ENCODE measurements at places on chromosomes 5 and 9.

- DNase-seq, result no peak
Observed at GRCh38 chr5:153784277-153784676, 254.4 kb downstream of the FAM114A2 start.

DNA sequence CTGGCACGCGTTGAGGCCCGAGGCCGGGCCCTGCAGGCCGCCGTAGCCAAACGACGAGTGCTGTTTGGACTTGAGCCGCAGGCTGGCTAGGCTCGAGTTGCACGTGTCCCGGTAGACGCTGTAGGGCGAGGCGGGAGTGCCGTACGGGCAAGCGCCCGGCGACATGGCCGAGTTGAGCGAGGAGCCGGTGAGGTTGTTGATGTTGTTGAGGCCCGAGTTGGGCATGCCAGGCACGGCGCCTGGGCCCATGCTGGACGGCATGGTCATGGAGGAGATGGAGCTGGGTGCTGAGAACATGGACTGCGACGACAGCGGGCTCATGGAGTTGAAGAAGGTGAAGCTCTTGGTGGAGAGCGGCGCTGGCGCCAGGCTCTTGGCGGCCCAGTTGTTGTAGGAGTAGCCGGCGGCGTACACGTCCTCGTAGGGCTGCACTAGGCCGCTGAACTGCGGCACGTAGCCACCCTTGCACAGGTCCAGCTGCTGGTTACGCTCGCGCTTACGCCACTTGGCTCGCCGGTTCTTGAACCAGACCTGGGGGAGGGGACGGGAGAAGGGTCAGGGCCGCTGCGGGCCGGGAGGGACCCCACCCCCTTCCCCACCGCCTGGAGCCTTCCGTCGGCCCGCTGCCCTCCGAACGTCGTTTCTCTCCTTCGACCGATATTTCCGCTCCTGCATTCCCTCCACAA, 5.1 kb downstream of the PITX1 start:
- peak; percentile 85 for DNase-seq

DNA sequence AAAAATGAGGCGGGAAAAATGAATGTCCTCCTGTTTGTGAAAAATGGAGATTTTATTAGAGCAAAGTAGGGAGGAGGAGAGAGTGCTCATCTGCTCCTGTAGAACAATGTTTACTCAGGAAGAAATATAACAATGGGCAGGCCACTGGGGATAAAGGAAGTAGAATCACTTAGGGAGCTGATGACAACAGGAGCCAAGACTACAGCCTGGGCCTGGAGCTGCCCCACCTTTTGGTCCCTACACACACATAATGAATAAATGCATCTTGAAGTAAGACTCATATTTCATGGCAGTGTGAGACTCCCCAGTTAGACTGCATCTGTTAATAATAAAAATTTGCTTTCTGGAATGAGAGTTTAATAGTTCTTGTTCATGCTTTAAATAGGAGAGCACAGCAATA, 1939.8 kb downstream of the EFNA5 start:
- DNase-seq, result no peak

DNA sequence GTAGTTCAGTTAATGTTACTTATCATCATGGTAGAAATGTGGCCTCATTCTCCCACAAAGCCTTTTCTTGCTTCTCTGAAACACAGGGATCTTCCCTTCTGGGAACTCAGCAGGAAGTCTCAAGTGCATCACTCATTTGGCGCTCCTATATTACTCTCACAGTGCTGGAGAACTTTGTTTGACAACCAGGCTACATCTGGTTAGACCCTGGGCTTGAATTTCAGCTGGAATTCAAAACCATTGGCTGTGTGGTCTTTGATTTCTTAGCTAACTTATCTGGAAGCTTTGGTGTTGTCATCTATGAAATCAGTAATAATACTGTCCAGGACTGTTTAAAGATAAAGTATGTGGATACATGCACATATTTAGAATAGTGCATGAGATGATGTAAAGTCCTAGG, 1777.1 kb downstream of the MAT2B start:
- no peak for DNase-seq

DNA sequence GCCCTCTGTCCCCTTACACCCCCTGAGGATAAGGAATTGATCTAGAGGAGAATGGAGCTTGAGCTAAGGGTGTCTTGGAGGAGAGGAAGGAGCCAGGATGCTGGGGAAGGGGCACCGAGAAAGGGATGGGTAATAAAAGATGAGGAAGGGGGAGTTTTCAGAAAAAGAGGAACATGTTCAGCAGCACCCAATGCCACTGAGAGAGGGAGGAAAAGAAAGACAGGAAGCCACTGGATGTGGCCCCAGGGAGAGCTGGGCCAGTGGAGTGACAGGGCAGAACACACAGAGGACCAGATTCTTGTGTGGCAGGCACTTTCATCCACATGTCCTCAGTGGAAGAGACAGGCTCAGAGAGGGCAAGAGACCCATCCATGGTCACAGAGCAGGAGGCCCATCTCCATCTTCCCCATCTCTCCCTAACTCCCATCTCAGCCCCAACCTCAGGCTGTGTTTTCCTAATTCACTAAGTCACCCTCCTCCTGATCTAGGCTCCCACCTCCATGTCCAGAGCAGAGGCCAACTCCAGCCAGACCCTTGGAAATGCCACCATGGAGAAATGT, 7.2 kb downstream of the PFN3 start:
- DNase-seq, result no peak

GRCh38 chr9:113948891-113949570, 72.9 kb downstream of the ZNF618 start:
- no peak for DNase-seq

GRCh38 chr9:20447291-20447690, 175.0 kb downstream of the MLLT3 start:
- no peak for DNase-seq

DNA sequence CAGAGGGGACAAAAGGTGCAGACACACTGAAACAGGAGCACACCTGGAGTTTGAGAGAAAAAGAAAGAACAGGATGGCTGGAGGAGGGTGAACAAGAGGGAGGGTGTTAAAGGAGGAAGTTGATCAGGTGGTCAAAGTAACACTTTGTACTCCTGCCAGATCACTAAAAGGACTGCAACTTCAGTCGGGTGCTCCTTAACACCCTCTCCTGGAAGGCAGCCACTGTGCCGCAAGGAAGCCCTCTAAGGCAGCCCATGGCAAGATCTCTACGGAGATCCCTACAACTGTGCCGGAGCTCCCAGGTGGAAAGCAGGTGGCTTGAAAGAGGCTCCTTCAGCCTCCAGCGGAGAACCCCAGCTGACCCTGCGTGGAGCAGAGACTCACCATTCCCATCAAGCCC, 124.4 kb upstream of the MSX2 start:
- DNase-seq, result no peak

- DNase-seq, result no peak
Observed at GRCh38 chr9:121773286-121773953, 122.0 kb downstream of the DAB2IP start.

DNA sequence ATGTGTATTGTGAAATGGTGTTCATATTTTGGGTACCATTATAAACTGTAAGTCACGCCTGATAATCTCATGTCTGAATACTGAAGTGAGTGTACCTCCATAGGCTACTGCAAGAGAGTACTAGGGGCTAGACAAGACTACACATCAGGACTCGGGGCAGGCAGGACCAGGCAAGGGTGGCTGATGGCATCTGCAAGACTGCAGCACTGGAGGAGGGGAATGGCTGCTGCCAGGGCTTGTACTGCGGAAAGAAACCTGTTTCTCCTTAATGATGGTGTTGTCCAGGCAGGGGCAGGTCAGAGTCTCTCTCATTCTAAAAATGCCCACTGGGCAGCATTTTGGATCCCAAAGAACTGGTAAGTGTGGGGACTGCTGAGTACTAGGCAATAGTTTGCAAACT, 172.5 kb downstream of the RAB3C start:
- DNase-seq, result no peak

DNA sequence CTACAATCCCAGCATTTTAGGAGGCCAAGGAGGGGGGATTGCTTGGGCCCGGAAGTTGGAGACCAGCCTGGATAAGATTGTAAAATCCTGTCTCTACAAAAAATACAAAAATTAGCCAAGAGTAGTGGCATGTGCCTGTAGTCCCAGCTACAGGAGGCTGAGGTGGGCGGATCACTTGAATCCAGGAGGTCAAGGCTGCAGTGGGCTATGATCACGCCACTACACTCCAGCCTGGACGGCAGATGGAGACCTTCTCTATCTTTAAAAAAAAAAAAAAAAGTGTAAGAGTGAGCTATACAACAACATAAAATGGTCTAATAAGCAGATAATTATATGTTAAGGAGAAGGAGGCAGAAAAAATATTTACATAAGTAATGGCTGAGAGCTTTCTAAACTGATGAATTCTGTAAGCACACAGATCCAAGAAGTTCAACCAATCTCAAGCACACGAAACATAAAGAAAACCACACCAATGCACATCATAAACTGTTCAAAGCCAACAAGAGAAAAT, 23.0 kb downstream of the CDC14B start:
- DNase-seq, result no peak

DNA sequence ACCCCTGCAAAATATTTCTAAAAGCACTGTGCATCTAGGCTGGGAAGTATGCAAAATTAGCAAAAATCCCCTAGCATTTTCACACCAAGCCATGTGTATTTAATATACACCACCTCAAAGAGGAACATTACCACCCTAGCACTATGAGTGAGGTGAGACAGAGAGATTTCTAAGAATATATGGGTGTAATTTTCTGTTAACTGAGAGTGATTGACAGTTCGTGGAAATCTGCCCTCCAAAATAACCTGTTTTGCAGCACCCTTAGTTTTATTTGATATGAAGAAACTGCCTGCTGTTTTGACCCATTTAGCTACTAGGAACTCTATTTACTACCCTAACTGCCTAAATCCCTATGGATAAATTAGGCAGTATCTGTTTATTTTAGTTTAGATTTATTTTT, 64.2 kb upstream of the CDKN2B start:
- no peak for DNase-seq

DNA sequence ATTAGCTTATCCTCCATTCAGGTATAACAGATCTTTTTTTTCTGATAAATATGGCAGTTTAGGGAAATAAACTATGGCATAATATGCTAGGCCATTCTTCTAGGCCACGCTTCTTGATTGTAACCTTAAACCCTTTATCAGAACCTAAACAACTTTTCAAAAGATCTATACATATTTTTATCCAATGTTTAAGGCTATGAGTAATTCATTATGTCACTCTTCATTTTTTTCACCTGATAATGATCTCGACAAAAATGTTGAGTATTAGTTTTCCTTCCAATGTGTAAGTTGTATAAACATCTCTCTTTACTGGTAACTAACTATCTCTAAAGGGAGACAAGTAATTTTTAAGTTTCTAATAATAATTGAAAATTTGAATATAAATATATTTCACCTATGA, 2.4 kb upstream of the PCDHB4 start:
- DNase-seq, result no peak

GRCh38 chr5:128596071-128596470, 58.0 kb upstream of the FBN2 start:
- peak; percentile 75 for DNase-seq

GRCh38 chr5:162384225-162384624, 316.7 kb downstream of the GABRG2 start:
- no peak for DNase-seq

DNA sequence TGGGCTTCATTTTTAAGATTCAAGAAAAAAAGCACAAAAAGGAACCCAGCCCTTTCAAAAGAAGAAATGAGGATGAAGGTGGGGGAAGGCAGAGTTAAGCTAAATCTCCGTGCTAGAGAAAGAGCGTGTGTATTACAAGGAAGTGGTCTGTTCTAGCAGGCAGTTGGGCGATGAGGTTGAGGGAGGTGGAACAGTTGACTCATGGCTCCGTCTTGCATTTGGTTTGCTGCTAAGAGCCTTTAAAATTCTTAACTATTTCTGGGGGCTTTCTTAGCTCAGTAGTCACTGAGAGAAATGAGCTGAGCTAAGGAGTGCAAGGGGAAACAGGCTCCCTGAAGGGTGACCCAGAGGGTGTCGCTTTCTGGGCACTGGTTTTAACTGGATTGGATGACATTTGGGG, 117.4 kb downstream of the GCNT1 start:
- DNase-seq, result no peak

GRCh38 chr9:84990416-84990815, 320.9 kb downstream of the NTRK2 start:
- DNase-seq, result no peak

DNA sequence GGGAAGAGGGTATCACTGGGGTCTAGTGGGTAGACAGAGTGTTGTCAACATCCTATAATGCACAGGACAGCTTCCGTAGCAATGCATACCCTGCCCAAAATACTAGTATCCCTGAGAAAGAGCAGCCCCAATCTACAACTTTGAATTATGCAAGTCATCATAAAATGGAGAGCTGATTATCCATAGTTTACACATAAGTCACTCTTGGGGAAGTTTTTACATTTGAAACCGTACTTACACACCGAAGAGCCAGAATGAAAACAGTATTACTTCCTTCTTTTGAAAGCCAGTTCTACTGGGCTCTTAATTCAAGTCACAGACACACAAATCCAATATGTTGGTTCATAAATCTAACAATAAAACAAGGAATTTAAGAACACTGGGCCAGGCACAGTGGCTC, 21.6 kb downstream of the RNF145 start:
- no peak for DNase-seq

GRCh38 chr9:96344458-96345180, 38.9 kb downstream of the SLC35D2 start:
- DNase-seq, result peak; percentile 75

DNA sequence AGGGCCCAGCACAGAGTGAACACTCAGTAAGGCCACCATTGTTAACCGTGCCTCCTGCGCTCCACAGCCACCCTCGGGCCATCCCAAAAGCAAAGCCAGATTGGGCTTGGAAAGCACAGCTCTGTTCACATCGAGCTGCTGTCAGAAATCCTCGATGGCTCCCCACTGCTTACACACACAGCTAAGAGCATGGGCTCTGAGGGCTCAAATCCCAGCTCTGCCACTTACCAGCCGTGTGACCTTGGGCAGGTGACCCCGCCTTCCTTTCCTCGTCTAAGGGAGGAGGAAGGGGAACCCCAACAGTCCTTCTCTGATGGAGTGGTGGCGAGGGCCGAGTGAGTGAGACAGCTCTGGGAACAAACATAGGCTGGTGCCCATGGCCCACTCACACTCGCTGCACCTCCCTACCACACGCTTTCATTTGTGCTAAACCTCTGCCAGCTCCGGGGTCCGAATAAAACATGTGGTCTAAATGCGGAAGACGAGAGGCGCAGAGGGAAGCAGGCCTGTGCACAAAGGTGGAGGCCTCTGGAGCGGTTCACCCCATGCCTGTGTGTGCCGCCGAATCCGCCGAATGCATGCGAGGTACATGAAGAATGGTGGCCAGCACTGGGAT, 139.3 kb downstream of the PAX5 start:
- DNase-seq, result no peak

DNA sequence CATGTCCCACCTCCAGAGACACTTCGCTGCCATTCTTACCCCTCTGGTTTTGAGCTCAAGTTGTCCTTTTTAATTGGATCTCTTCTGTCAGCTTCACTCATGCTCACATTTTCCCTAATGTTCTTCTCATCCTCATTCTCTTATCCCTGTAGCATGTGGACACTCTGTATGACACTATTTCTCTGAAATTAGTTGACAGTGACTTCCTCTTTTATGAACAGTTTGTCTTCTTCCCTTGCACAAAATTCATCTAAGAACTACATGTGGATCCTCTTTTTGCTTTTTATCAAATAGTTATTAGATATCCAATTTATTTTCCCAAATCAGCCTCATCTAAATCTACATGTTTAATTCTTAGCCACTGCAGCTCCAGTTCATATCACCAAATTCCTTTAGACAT, 676.2 kb downstream of the MAT2B start:
- peak; percentile 19 for DNase-seq
